Pulmonary artery endothelial cell (primary cell): ENCODE measurements at places on chromosomes 2 and 18. TPM values are rescaled to one million over a fixed set of nuclear protein-coding genes. Genes with fewer than 3 reads are reported as not detected.

DNA sequence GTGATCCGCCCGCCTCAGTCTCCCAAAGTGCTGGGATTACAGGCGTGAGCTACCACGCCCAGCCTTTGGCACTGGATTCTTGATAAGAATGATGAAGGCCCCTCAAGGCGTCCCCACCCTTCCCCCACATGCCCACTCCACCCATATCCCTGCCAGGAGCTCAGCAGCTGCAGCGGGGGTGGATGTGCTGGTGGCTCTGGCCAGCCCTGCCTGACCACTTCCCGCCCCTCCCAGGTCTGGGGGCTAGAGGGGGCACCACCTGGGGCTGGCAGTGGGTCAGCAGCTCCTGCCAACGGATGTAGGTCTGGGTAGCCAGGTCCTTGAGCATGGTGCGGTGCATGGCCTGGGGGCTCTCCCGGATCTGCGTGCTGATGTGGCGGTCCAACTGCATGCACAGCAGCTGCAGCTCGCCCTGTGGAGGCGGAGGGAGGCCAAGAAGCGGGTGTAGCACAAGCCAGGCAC, 7.8 kb upstream of the SEMA4C start:
- DNase-seq: no peak

GRCh38 chr2:205712508-205712907, 30.2 kb downstream of the NRP2 start:
- DNase-seq: no peak

- no peak for DNase-seq
These were observed 149.4 kb upstream of the SLC1A4 start for GRCh38 chr2:64839844-64840243.

GRCh38 chr2:158317642-158318041, 138.9 kb downstream of the CCDC148 start:
- DNase-seq: no peak

- no peak for DNase-seq
These were observed 97.4 kb upstream of the NEUROD1 start for GRCh38 chr2:181777734-181778133.

- DNase-seq: no peak
These were observed 92.0 kb downstream of the HDAC4 start for GRCh38 chr2:239308661-239309397.

DNA sequence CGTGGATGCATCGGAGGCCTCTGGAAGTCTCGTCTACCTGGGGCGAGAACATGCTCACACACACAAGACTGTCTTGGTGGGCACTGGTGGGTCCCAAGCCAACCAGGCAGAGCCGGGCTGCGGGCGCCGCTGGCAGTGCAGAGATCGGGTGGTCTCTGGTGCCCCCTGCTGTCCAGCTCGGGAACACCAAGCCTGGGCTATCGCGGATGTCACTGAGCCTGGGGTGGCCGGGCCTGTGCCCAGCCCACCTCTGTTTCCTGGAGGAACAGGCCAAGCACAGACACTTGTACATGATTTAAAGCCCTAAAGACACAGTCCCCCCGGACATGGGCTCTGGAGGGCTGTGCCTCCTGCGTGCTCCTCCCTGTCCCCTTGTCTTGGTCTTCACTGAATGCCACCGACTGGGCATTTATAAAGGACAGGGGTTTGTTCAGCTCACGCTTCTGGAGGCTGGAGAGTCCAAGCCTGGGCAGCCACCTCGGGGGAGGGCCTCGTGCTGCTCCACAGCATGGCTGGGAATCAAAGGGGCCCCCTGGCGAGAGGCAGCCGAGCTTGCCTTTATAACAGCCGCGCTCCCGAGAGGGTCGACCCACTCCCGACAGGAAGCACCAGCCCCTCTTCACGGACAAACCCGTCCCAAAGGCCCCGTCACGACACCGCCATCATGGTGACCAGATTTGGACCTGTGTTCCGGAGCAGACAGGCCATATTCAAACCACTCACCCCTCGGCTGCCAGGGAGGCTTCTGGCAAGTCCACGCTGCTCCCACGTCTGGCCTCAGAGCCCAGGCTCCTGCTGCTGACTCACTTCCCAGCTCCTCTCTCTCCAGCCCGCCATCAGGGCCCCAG, 3.6 kb upstream of the OTOS start:
- DNase-seq: no peak

- no peak for DNase-seq
These were observed 979.5 kb upstream of the CELF4 start for GRCh38 chr18:38545071-38545470.

GRCh38 chr2:190320696-190321095, 1.1 kb upstream of the HIBCH start:
- no peak for DNase-seq

Gene AGXT
- total RNA-seq: not detected in 2 replicates

Gene RAD51AP2
- not detected in 2 replicates for total RNA-seq
